ENCODE measurements at places on chromosomes 13 and 19.

DNA sequence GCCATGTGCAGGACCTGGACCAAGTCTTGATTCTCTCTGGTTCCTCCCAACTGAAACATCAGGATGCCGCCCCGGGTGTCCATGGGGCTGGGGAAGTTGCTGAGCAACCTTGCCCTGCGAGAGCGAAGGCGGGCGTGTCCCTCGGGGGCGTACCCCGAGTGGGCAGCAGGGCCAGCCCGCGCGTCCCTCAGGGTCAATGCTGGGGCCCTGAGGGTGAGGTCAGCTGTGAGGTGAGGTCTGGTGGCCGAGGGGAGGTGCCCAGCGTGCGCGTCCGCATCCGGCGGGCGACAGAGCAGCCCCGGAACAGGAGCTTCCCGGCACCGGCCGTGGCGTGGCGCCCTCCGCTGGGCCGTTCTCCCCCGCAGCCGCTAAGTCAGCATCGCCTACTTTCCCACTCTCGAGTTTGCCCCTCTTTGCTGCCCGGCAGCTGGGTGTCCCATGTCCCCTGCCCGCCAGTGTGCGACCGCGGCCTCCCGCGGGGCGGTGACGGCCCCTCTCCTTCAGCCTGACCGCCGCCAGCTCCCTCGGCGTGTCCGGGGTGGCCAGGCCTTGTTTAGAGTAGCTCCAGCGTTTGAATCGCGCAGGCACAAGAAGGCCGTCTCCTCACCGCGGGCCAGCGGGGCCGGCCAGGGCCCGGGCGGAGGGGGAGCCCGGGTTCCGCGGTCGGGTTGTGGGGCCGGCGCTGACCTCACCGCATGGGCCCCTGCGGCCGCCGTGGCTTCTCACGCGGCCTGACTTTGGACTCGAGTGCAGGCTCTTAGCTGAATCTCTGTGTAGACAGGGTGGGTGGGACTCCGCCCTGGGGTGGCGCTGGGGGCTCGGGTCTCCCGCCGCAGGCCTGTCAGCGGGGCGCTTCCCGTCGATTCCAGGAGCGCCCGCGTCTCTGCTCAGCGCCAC lies 33.0 kb downstream of the GJA3 start:
- DNase-seq: peak; percentile 42

- DNase-seq: no peak
Measured at GRCh38 chr19:4318460-4318859, 14.1 kb downstream of the FSD1 start.

GRCh38 chr13:100588331-100589177 lies at the start of gene GGACT:
Gene GGACT (minus strand): TSS chr13:100588789. CDS start chr13:100532591, 56,198 bp downstream.
- DNase-seq: peak; percentile 45

DNA sequence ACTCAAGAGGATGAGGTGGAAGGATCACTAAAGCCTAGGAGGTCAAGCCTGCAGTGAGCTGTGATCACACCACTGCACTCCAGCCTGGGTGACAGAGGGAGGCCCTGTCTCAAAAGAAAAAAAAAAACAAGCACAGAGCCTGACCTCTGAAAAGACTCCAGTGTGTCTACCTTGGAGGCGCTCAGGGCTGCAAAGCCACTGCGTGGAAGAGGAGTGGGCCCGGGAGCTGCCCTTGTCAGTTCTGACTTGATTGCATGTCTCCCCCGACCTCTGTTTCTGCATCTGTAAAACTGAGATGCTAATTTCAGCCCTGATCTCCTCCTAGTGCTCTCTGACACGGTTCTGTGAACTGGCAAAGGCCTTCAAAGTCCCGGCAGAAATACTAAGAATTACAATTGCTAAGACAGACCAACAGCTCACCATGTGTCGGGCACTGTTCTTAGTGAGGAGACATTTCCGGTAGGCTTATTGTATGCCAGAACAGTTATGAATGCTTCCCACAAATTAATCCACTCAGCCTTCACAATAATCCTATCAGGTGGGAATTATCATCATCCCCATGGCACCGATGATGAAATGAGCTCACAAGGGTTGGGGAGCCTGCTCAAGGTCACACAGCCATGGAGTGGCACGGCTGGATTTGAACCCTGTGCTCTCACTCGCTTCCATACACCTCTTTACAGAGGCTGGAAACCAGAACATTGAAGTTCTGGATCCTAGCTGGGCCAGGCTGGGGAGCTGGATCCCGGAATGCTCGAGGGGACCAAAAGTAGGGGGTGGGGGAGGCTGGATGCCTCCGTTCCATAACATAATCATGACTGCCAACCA lies 3.5 kb downstream of the AKT2 start:
- no peak for DNase-seq

- DNase-seq: no peak
Measured at GRCh38 chr13:72559716-72560115, 167.7 kb downstream of the MZT1 start.

GRCh38 chr19:15911599-15912235 lies 13.8 kb upstream of the CYP4F2 start:
- no peak for DNase-seq

DNA sequence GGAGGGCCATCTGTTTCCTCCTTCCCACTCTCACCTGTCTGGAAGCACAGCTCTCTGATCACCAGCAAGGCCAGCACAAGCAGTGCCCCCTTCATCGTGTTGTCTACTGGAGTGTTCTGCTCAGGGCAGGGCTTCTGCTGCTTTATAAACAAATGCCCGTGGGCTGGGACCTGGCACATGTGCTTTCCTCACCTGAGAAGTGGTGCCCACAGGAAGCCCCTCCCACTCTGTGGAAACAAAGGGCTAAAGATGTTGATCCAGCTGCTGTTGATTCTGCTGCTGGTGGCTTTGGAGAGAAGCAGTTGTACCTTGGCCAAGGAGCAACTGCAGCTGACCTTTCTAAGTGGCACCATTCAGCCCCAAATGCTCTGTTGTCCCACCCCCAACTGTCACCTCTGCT lies 26.4 kb upstream of the ZNF181 start:
- DNase-seq: no peak

- DNase-seq: peak; percentile 93
Measured at GRCh38 chr13:37175996-37176395, 70.5 kb upstream of the CSNK1A1L start.

DNA sequence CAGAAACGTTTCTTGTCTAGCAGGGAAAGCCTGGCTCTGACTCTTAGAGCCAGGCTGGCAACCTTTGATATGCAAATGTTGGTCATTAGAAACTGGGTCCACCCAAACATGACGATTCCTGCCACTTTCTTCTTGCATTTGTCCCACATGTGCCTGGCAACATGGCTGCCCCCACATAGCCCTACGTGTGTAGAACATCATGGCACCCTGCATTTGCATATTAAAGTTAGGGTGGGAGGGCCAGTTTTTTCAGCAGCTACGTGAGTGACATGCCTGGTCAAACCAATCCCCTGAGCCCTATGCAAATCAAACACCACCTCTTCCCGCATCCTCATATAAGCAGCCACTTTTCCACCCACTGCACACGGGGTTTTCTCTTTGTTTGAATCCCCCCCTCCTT lies 95.0 kb downstream of the LIG4 start:
- DNase-seq: no peak

DNA sequence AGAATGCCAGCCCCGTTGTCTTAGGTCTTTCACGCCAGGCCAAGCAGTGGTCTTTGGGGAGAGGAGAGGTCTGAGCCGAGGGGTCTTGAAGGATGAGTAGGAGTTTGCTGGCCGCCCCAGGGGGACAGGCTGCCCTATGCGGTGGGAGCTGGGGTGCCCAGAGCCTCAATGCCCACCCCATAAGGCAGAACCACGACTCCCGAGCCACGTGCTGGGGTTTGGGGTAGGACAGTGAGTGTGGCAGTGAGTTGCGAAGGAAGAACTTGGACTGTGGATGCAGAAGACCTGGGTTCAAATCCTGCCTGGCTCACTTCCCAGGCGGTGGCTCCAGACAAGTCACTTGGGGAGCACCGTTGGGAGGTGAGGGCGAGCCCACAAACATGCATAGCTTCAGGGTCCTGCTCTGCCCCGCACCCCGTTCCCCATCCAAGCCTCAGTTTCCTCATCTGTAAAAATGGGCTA lies 5.5 kb downstream of the RAB11B start:
- no peak for DNase-seq

- DNase-seq: no peak
Measured at GRCh38 chr13:28037399-28037798, 48.9 kb upstream of the URAD start.

GRCh38 chr13:28822151-28822550 lies 2.0 kb downstream of the MTUS2 start:
- no peak for DNase-seq

DNA sequence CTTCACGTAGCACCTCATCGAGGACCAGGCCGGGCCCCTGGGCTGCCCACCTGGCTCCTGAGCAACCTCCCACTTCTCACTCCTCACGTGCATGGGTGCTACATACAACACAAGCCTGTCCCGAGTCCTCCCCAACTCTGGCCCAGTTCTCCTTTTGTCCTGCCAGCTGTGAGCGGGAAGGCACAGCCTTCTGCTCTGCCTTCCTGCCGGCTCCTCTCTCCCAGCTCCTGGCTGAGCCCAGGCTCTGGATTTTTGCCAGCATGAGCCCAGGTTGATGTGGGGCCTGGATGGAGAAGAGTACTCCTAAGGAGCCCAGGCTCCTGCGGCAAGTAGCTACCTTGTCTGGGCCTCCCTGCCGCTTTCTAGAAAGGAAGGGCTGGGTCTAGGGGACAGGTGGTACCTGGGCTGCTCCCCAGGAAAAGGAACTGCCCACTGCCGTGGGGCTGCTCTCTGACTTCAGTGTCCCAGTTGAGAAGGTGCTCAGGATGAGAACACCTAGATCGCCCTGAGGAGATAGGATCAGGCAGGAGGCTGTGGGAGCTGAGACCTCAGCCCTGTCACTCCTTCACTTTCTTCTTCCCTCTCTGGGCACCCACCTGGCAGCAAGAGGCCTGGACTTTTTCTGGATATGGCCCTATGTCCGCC lies 23.6 kb downstream of the LYL1 start:
- no peak for DNase-seq

DNA sequence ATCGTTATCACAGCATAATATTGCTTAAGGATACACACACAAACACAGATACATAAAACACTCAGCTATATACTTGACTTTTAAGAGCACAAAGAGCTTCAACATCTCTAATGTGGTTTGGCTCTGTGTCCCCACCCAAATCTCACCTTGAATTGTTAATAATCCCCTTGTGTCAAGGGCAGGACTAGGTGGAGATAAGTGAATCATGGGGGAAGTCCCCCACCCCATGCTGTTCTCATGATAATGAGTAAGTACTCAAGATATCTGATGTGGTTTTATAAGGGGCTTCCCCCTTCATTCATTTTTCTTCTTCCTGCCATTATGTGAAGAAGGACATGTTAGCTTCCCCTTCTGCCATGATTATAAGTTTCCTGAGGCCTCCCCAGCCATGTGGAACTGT lies 481.4 kb downstream of the PCDH9 start:
- DNase-seq: no peak

DNA sequence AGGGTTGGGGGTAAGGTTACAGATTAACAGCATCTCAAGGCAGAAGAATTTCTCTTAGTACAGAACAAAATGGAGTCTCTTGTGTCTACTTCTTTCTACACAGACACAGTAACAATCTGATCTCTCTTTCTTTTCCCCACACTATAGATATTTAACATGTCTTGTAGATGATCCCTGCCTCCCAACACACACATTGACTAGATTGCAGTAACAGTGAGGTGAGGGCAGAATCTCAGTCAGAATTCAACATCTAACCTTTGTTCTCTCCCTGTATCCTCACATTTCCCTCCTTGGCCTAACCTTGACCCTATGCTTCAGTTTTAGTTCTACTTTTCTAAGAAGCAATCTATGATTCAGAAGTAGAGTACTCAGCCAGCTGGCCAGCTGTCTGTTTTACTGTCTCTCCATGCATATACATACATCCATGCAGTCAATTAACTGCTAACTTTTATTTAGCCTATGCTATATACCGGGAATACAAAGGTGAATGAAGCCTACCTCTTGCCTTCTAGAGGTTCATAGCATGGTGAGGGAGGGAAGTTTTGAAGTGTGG lies 18.1 kb downstream of the DNAJC15 start:
- no peak for DNase-seq

GRCh38 chr19:1094655-1094977 lies 559 bp downstream of the POLR2E start:
- DNase-seq: no peak

DNA sequence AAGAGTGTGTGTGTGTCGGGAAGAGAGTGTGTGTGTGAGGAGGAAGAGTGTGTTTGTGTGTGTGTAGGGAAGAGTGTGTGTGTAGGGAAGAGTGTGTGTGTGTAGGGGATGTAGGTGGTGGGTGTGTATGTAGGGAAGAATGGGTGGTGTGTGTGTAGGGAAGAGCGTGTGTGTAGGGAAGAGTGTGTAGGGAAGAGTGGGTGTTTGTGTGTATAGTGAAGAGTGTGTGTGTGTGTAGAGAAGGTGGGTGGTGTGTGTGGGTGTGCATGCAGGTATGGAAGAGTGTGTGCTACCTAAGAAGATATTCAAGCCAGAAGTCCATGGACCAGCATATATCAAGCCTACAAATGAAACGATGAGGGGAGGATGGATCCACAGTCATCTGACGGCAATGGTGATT lies 265.8 kb downstream of the FGF9 start:
- no peak for DNase-seq

GRCh38 chr13:111090169-111090568 lies 24.9 kb upstream of the ARHGEF7 start:
- DNase-seq: no peak

DNA sequence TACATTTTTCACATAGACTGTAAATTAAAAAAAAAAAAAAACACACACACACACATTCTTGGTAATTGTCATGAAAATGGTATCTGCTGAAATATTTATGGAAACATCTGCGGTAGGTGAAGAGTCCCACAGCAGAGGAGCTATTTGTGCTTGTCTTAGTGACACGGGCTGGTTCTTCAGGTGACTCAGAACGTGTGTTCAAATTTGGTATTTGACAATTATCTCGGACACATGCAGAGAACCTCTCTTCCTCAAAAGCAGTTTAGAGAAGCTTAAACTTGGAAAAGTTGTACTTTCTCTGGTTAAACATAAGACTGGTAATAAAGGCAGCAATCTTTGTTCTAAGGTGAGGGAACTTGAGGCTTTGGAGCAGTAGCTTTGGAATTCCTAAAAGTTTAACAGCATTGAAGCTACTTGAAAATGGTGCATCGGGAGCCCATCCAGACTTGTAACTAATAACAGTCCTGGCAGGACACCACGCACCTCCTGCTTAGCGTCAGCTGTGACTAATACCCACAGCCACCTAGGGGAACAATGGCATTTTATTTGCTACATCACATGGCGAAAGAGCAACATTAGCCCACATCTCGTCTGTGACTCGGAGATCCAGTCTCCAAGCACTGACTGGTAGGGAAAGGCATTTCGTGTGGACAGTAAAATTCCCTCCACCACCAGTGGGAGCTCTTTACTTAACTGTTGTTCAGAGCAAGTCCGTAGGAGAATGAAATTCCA lies 1505.1 kb upstream of the SLC10A2 start:
- DNase-seq: peak; percentile 27

DNA sequence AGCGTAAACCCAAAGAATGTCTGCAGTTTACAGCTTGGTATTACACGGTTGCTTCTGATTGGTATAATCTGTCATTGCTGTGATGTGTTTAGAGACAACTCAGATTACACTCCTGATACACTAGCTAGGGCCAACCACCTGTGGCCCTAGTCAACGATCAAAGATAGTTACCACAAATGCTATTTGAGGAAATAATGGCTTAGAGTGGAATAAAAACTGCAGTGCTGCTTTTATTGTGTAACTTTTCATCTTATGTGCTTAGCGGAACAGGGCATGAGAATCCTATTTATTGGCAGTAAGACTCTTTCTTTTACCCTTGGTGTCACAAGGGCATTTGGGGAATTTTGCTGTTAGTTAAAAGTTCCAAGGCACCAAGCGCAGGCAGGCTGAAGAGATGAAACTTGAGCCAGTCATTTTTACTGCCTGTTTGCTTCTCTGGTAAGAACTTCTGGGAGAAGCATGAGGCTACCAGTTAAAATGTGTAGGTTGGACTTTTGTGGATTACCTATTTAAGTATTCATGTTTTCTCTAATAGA lies 363.3 kb downstream of the KCNRG start:
- DNase-seq: no peak

GRCh38 chr19:21740559-21740958 lies 26.8 kb downstream of the ZNF100 start:
- no peak for DNase-seq
